Hematopoietic multipotent progenitor cell treated with erythropoietin and hydrocortisone succinate and interleukin-3 and kit ligand, for 8 days (in vitro differentiated cells): ENCODE measurements at places on chromosomes 6 and 20.
A peak's percentile ranks its signal among the peaks of the same experiment; 100 is the strongest.

DNA sequence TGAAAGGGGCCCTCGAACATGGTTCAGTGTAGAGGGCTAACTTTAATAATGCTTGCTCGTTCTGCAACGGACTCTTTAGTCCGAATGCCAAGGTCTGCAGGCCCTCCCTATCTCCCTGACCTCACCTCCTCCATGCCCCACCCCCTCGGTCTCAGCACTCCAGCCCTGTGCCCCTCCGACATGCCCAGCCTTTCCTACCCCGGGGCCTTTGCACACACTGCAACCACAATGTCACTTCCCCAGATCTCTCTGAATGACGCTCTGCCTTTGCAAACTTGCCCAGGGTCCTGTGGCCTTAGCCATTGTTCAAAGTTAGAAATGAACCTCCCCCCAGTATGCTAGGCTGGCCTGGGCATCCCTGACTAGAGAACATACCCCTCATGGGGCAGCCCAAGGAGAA lies 50.0 kb upstream of the NFATC2 start:
- DNase-seq: no peak

DNA sequence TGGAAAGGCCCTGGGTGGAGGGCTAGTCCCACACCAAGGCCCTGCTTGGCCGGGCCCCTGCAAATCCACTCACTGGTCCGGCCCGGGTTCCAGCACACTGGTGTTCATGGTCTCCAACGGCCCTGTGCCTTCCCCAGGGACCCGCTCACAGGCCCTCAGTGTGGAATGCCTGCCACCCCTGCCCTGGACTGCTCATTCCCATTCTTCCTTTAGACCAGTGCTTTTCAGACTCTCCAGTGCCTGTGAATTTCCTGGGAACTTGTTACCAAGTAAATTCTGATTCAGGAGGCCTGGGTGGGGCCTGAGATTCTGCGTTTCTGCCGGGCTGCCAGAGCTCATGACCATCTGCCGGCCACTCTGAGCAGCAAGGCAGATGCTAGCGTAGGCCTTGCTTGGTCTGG lies 5.7 kb upstream of the PXDC1 start:
- no peak for DNase-seq

- DNase-seq: no peak
Observed at GRCh38 chr20:18705910-18706309, 107.7 kb upstream of the SCP2D1 start.

DNA sequence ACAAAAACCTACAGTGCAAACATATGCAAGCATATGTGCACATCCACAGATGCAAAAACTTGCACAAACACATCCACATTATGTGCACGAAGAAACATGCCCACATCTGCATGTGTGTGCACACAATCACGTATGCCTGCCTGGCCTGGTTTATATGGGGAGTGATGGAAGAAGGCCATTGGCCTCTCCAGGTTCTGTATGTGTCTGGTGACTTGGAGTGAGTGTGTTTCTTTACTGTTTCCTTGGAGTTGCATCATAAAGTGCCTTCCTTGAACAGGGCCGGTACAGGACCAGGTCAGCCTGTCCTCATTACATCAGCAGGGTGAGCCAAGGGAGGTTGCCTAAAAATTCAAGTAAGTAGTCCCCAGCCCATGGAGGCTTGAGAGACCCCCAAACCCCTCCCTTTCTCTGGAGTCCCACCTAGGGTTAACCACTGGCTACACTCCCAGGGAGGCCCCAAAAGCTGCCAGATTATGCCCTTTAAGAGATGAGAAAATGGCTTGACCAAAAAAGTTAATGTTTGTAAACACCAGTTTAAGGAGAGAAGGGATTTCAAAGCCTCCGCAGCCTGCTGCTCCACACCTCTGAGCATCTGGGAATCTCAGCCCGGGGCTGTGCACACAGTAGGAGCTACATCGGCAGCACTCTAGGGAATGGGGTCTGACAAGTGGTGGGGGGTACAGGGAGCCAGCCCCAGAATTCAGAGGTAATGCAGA lies 140.8 kb downstream of the VEGFA start:
- DNase-seq: no peak

GRCh38 chr20:46995561-46996142 lies 101.0 kb downstream of the EYA2 start:
- no peak for DNase-seq

GRCh38 chr6:89360415-89360999 lies 8.0 kb upstream of the UBE2J1 start:
- no peak for DNase-seq

GRCh38 chr6:27157459-27158315 lies 89.8 kb upstream of the PRSS16 start:
- DNase-seq: peak; percentile 87

- no peak for DNase-seq
Observed at GRCh38 chr6:131949620-131949908, 1.6 kb downstream of the CCN2 start.

DNA sequence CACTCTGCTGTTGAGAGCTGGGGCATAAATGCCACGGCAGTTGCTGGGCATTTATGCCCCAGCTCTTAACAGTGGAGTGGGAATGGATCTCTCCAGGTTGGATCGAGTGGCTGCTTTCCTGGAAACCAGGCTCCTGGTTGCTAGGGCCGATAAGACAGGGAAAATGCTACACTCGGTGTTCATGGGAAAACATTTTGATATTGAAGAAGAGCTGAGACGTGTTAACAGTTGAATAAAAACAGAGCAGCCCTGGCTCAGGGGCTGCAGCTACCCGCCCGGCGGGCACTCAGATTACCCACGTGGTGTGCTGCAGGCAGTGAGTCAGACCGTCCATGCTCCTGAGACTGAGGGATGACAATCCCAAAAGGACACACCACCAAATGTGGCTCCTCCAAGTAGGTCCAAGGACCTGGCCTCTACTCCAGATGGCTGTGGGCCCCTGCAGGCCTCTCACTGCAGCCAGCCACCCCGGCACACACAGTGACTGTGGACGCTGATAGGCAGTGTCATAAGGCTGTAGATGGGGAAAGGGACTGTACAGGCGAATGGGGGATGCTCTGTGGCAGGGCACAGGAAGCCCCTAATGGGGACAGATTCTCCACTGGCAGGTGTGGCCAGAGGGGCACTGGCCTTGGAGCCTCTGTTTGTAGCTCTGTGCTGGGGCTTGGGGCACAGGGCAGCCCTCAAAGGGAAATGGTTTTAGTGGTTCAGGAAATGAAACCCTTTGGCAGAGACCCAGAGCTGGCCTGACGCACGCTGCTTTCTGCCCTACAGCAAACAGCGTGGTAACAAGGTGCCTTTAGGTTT lies 237.8 kb downstream of the LY86 start:
- peak; percentile 41 for DNase-seq

DNA sequence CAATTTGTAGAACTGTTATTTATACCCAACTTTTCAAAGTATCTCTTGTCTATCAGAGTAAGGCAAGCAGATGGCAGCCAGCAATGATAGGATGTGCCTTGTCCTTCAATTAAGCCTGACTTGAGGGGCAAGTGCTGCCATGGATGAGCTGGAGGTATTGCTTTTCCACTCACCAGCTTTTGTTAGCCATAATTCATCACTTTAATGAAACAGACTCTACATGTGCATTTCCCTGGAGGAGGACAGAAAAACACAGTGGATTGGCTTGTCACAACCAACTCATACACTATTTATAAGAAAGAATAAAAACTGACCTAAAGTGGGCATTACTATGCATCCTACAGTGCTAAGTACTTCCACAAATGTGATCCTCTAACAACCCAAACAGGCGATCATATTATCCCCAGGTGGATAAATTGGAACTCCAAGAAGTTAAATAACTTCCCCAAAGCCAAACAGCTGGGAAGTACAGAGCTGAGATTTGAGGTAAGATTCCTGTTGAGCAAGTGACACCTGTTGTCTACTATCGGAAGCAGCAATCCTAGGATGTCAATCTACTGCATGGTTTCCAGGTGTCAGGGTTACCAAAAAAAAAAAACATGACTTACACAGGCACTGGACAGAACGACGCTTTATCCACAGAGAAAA lies 73.9 kb upstream of the NRSN1 start:
- no peak for DNase-seq

- peak; percentile 48 for DNase-seq
Observed at GRCh38 chr6:24743265-24743943, 24.4 kb upstream of the C6orf62 start.

DNA sequence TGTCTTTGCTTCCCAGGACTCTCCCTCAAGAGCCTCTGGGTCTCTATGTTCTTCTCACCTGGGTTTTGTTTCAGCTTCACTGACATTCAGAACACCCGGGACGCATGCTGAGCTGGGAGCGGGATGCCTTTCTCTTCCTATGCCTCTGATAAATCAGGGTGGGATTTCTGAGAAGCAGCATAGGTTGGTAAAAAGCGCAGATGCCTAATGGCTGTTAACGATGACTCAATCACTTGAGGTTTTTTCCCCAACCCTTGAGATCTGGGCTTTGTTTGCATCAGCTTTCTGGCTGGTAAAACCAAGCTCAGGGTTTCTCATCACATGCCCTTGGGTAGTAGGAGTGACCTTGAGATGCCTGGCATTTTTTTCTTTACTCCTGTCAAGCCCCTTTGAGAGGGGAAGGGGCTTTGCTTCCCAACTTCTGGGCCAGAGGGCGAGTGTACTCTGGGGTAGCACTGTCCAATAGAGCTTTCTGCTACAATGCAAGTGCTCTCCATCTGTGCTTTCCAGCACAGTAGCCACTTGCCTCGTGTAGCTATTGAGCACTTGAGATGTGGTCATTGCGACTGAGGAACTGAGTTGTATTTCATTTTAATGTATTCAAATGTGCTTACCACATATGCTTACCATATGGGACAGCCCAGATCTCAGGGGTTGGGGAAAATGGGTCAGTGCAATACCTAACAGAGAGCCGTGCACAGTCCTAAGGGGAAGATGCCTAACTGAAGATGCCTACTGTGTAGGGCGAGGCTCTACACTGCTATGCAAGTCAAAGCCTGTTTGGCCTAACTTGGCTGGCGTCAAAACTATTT lies 69.1 kb downstream of the PPP1R14C start:
- DNase-seq: no peak

GRCh38 chr6:64672651-64673050 lies 1034.4 kb downstream of the EYS start:
- no peak for DNase-seq

DNA sequence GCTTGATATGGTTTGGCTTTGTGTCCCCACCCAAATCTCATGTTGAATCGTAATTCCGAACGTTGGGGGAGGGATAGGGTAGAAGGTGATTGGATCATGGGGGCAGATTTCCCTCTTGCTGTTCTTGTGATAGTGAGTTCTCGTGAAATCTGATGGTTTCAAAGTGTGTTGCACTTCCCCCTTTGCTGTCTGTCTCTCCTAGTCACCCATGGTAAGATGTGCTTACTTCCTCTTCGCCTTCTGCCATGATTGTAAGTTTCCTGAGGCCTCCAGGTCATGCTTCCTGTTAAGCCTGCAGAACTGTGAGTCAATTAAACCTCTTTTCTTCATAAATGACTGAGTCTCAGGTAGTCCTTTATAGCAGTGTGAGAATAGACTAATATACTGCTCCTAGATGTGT lies 19.9 kb downstream of the PFDN4 start:
- DNase-seq: no peak
